ENCODE measurements at places on chromosomes 13 and 19. TPM values are rescaled to one million over a fixed set of nuclear protein-coding genes. Genes with fewer than 3 reads are reported as not detected.

The EEF1AKMT1 gene
- 16.0 TPM for total RNA-seq

GRCh38 chr19:38417544-38418506, 8.2 kb downstream of the RASGRP4 start:
- no peak overlapping the region for H3K27ac ChIP-seq
- H3K4me3 ChIP-seq: peak overlapping the region; percentile 20
- peak; percentile 57 for DNase-seq
- H3K36me3 ChIP-seq: no peaks in the 10 kb centered on the region
- peaks cover 11% of the 10 kb centered on the region for H3K27me3 ChIP-seq
- H3K4me1 ChIP-seq: peaks cover 22% of the 10 kb centered on the region

The FFAR3 gene
- 0.22 TPM for total RNA-seq

DNA sequence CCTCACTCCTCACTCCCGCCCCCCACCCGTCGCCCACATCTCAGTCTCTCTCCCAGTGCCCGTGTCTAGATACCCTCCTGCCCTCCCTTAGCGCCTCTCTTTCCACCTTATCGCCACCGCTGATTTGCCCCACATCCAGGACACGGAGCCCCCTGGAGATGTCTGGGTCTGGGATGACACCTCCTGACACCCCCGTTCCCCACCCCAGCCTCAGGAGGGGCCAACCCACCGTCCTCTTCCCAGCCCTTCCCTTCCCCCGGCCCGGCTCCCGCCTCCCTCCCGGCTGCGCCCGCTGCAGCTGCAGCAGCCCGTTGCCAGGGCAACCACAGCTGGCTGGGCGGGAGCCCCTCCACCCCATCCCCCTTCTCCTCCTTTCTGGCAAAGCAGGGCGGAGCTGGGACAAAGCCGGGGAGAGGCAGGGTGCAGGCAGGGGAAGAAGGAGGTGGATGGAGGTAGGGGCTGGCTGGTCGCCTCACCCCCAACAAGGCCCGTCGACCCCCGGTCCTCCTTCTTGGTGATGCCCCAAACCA, 13.5 kb downstream of the DPF1 start:
- peak; percentile 97 for DNase-seq
- peaks cover 50% of the 10 kb centered on the region for H3K4me1 ChIP-seq
- H3K4me3 ChIP-seq: peak overlapping the region; percentile 38
- H3K36me3 ChIP-seq: peaks cover 8% of the 10 kb centered on the region
- peaks cover 26% of the 10 kb centered on the region for H3K27me3 ChIP-seq

DNA sequence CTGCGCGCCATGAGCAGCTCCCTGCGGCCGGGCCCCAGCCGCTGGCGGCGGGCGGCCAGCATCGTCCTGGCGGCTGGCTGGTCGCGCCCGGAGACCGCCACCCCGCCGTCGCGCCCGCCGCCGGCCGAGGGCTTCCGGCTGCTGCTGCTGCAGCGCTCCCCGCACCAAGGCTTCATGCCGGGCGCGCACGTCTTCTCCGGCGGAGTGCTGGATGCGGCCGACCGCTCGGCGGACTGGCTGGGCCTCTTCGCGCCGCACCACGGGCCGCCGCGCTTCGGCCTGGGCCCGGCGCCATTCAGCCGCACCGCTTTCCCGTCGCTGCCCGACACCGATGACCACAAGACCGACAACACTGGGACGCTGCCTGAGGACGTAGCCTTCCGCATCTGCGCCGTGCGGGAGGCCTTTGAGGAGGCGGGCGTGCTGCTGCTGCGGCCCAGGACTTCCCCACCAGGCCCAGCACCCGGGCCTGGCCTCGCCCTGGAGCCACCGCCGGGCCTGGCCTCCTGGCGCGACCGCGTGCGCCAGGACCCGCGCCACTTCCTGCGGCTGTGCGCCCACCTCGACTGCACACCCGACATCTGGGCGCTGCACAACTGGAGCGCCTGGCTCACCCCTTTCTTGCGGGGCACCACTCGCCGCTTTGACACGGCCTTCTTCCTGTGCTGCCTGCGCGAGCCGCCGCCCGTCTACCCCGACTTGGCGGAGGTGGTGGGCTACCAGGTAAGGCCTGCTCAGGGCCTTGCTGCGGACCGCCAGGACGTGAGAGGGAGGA, 518 bp downstream of the NUDT19 start:
- DNase-seq: peak; percentile 86
- H3K36me3 ChIP-seq: peaks cover 3% of the 10 kb centered on the region
- H3K4me1 ChIP-seq: peaks cover 22% of the 10 kb centered on the region
- peak overlapping the region; percentile 82 for H3K27ac ChIP-seq
- peak overlapping the region; percentile 61 for H3K4me3 ChIP-seq

DNA sequence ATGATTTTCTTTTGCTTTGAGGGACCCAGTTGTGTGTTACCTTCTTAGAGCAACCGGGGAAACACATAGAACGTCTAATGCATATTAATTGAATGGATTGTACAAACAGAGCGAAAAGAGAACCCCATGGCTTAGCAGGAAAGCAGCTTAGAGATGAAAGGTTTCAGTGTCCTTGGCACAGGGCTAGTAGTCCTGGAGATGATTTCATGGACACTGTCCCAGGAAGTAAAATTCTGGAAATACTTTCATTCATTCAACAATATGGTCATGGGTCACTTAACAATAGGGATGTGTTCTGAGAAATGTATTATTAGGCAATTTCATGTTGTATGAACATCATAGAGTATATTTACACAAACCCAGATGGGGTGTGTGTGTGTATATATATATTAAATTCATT, 9.7 kb upstream of the FUT2 start:
- H3K4me1 ChIP-seq: peaks cover 2% of the 10 kb centered on the region
- no peak for DNase-seq
- no peaks in the 10 kb centered on the region for H3K27me3 ChIP-seq
- no peak overlapping the region for H3K27ac ChIP-seq
- H3K4me3 ChIP-seq: no peak overlapping the region

DNA sequence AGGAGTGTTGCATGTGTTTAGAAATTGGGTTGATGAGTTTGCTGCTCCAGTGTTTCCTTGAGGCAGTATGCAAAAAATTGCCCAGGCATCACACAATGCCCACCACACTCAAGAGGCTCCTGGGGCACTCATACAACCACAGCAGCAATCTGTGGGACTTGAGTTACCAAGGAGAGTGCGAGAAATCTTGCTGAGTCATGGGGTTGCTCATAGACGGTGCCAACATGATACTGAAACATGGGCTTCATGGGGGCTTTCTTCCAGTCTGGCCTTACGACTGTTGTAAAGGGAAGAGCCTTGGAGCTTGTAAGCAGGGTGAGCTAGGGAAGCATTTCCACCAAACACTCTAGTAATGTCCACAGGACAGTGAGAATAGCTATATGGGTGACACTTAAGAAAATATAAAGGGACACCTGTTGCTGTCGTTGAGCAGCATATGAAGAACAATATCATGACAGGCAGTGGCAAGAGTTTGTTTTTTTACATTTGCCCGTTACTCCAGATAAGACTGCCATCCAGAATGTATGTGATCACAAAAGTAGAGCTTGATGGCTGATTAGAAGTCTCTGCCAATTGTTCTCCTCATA, 1237.4 kb downstream of the UQCRFS1 start:
- no peaks in the 10 kb centered on the region for H3K36me3 ChIP-seq
- DNase-seq: no peak
- H3K27ac ChIP-seq: no peak overlapping the region
- no peaks in the 10 kb centered on the region for H3K4me1 ChIP-seq
- H3K4me3 ChIP-seq: no peak overlapping the region

The ACP7 gene
- total RNA-seq: 0.09 TPM

DNA sequence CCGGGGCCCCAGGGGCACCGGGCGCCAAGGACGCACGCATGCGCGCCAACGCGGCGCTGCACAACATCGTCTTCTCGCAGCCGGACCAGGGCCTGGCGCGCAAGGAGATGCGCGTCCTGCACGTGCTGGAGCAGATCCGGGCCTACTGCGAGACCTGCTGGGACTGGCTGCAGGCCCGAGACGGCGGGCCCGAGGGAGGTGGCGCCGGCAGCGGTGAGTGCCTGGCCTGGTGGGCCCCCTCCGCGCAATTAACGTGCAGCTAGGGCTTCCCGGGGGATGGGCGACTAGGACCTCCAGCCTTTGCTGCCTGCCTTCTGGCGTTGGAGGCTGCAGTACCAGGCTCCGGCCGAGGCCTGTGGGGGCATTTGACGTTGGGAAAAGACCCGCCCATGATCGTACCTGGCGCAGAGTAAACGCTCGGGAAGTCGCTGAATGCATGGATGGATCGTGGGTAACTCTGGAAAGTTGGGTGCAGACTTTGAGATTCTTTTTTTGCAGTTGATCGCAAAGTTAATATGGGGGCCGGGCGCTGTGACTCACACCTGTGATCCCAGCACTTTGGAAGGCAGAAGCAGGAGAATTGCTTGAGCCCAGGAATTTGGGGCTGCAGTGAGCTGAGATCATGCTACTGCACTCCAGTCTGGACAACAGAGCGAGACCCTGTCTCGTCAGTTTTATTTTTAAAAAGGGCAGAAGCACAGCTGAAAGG, 7.3 kb downstream of the APC2 start:
- no peak for DNase-seq
- no peak overlapping the region for H3K4me3 ChIP-seq
- H3K36me3 ChIP-seq: peaks cover 4% of the 10 kb centered on the region
- H3K27ac ChIP-seq: no peak overlapping the region

DNA sequence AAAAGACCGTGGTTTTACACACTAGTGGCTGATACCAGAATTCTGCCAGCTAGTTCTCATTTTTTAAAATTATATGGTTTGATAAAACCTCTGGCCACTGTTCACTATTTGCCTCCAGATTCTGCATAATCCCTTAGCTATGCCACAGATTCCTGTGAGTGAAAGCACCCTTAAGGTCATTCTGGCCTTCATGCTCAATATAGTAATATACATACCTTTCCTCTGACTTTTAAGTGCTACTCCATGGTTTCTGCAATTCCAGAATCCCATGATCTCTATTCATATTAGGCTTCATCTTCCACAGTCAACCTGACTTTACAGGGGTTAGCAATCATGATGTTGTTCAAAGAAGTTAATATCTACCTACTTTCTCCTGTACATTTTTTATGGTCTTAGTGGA, 274.1 kb upstream of the EDNRB start:
- no peak for DNase-seq
- no peaks in the 10 kb centered on the region for H3K4me1 ChIP-seq
- no peaks in the 10 kb centered on the region for H3K27me3 ChIP-seq

DNA sequence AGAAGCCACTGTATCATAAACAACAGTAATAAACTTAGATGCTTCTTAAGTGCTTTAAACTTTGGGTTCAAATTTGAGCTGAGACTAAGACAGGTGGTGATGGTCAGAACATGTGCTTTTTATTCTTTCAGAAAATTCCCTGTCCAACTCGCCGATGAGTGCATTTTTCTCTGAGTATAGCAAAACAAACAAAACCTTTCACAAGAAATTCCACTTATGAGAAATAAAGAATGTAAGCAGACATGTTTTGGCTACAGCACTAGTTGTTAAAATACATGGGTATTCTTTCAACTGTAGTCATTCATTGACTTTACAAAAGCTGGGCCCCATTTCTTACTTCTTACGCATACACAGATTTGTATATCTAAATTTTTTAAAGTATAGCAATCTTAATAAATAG, 125.6 kb downstream of the SPRY2 start:
- H3K4me1 ChIP-seq: peaks cover 2% of the 10 kb centered on the region
- H3K36me3 ChIP-seq: no peaks in the 10 kb centered on the region
- H3K27ac ChIP-seq: no peak overlapping the region
- no peak overlapping the region for H3K4me3 ChIP-seq

GRCh38 chr13:99962242-99962641, 9.3 kb downstream of the ZIC5 start:
- no peaks in the 10 kb centered on the region for H3K36me3 ChIP-seq
- H3K27me3 ChIP-seq: peaks cover 74% of the 10 kb centered on the region
- H3K4me1 ChIP-seq: peaks cover 13% of the 10 kb centered on the region
- H3K4me3 ChIP-seq: no peak overlapping the region

DNA sequence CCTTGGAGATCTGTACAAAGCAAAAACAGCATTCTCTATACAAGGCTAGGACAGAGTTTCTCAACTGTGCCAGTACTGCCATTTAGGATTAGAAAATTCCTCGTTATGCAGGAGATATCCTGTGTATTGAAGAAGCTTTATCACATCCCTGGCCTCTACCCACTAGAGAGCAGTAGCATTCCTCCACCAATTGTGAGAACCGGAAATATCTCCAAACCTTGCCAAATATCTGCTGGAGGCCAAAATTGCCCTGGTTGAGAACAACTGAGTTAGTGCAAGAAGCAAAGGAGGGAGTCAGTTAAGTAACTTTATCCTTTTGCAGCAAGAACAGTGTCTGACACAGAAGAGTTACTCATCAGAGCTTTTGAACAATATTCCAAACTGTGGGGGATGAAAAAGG, 16.2 kb upstream of the FREM2 start:
- no peak overlapping the region for H3K4me3 ChIP-seq
- H3K4me1 ChIP-seq: no peaks in the 10 kb centered on the region
- H3K27ac ChIP-seq: no peak overlapping the region
- no peaks in the 10 kb centered on the region for H3K36me3 ChIP-seq

DNA sequence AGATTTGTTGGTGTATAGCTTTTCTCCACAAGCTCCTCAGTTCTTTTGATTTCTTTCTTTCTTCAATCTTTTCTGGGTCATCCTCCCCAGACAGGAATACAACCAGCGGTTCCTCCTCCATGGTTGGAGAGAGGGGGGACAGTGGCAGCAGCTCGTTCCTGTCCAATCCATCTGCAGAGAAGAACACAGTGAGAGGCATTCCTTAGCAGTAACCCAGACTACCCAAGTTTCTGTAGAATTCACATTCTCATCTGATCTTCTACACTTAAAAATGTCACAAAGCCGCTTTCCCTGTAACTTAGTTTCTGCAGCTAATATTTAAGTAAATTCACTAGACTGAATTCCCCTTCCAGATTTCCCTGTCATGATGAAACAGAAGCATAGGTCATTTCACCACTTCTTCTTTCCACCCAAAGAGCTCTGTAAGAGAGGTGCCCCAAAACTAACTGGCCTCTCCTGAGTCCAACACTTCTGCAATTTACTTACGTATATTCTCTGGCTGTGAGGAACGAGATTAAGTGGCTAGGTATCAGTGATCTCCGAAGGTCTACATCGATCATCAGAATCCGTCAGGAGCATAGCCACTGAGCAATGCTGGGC, 171.9 kb downstream of the TBC1D4 start:
- no peak overlapping the region for H3K4me3 ChIP-seq
- H3K4me1 ChIP-seq: no peaks in the 10 kb centered on the region
- peaks cover 18% of the 10 kb centered on the region for H3K36me3 ChIP-seq
- peak; percentile 17 for DNase-seq
- no peaks in the 10 kb centered on the region for H3K27me3 ChIP-seq
